Activated CD8-positive, alpha-beta memory T cell treated with anti-CD3 and anti-CD28 coated beads for 48 hours (primary cell): ENCODE measurements at places on chromosomes 5 and 9.

DNA sequence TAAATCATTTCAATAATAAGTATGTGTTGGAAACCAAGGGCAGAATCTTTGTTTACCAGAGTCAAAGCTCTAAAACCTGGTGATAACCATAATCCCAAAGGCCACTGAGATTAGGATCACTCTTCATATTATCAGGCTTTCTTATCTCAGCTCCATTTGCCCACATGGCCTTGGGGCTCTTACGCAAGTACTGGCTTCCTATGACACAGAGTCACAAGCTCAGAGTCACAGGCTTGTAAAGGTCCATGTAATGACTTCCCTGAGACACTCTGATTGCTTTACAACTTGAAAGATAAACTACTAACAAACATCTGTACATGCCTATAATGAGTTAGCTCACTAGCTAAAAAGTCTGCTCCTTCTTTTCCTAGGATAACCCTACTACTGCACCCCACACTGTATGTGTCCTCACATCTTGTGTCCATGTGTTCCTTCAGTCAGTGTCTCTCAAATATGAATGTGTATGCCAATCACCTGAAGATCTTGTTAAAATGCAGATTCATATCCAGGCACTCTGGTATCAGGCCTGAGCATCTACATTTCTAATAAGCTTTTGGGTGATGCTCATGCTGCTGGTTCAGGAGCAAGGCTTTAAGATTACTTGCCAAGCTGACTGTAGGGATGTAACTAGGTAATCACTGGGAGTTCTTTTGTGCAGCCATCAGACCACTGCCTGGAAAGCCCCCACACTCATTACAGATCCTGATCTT, 28.4 kb downstream of the SEMA6A start:
- DNase-seq = no peak

DNA sequence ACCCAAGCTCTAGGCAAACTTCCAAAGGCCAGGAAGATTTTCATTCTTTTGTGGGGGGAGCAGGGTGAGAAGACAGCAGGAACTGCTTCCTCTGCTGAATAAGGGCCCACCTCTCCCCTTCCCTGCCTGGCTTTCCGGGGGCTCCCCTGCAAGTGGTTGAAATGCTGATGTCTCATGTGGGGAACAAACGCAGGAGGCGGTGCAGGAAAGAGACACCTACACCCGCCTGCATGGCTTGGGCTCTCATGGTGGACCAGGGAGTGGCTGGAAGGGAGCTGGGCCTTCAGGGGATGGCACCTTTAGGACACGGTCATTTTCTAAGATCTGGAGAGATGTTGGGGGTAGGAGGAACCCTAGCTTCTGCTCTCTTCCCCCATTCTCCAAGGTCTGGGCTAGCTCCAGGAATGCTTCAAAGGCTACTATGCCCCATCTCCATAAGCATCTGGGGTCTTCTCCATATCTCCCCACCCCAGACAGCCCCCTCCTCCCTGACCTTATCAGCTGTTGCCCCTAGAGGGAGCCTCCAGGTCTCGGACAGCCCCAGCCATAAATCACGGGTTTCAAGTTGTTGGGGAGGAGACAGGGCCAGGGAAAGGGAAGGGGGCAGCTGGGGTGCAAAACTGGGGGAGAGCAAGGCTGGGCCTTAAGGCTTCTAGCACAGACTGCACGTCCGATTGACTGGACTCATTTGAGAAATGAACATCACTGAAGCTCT, 76.6 kb downstream of the PSD2 start:
- no peak for DNase-seq

DNA sequence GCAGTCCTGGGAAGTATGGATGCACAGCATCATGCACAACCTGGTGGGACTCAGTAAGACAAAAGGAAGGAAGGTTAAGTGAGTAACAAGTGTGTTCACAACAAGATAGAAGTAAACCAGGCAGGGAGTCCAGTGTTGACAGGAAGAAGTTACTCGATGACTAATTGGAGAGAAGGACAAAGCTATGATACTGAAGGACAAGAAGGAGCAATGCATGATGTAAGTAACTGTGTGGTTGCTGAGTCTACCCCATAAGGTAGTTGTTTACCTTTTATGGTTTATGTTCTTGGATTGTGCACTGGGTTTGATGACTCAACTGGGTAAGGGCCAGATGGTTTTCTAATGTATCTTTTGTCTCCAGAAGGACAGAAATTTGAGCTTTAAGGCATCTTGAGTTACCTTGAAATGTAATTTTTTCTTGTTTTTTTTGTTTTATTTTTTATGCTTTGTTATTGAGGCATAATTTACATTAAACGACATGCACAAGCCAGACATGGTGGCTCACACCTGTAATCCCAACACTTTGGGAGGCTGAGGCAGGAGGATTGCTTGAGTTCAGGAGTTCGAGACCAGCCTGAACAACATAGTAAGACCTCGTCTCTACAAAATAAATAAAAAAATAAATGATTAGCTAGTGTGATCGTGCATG, 89.2 kb upstream of the CAST start:
- DNase-seq = no peak

DNA sequence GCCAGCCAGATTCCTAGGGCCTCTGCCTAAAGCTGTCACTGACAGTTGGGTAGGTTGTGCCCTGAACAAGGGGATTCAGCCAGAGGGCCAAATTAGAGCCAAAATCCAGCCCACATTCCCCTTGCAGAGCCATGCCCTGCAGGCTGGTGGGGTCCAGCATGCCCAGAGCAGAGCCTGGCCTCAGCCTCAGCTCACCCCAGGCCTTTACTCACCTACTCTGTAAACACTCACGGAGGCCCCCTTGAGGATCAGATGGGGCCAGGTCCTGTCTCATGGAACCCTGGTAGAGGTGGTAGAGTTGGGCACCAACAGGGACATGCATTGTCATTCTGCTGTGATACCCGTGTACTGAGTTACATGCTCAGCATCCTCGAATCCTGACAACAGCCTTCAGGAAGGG, 74.9 kb downstream of the LMX1B start:
- DNase-seq = no peak

- no peak for DNase-seq
Observed at GRCh38 chr5:35041261-35041660, 6.5 kb downstream of the AGXT2 start.

DNA sequence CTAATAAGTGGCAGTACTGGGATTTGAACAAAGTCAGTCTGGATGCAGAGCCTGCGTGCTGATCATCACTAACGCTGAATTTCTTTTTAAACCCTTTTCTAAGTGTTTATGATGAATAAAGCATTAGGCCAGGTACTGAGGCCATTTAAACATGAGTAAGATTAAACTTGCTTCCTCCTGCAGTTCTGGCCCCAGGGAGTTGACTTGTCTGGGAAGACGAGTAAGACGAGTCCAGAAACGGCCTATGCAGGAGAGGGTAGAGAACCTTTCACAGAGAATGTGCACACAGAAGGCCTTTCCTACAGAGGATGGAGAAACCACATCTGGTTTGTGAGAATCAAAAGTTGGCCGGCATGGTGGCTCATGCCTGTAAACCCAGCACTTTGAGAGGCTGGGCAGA, 42.9 kb downstream of the SPRY4 start:
- DNase-seq = no peak

DNA sequence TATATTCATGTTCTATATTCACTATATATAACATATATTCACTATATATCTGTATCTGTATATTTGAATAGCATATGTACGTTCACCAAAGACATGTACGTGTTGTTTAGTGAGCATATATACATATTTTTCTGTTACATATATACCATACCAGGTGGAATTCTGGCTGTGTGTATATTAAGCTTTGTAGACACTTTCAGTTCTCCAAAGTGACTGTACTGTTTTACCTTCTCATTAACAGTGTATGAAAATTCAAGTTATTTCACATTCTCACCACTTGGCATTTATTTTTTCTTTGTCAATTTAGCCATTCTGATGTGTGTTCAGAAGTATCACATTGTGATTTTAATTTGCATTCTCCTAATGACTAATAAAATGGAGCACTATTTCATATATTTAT, 52.2 kb downstream of the DROSHA start:
- no peak for DNase-seq
